HepG2 (cell line): ENCODE measurements at places on chromosomes 13 and 19. TPM values are rescaled to one million over a fixed set of nuclear protein-coding genes. Genes with fewer than 3 reads are reported as not detected.
A peak's percentile ranks its signal among the peaks of the same experiment; 100 is the strongest.

GRCh38 chr13:80171096-80171495 lies 169.8 kb downstream of the SPRY2 start:
- DNase-seq, result no peak

GRCh38 chr13:57918086-57918485 lies 286.5 kb downstream of the PCDH17 start:
- no peak for DNase-seq

DNA sequence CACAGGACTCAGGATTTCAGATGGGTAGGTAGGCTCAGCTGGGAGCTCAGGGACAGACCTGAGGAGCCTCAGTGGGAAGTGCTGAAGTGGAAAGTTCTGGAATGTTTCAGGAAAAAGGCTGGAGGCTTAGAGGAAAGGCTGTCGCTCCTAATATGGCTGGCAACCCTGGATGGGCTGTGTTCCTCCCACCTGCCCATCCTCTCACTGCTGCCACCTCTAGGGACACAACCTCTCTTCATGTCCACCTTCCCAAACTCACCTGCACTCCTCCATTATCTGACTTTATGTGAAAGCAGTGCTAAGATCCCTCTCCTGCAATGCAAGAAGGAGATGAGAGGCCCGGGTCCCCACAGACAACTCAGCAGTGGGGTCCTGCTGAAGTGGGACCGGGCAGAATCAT lies 5.8 kb upstream of the CEACAM21 start:
- DNase-seq, result no peak

PSG11 gene
- total RNA-seq, result not detected in 2 replicates

GRCh38 chr13:109275852-109276251 lies 510.5 kb downstream of the IRS2 start:
- DNase-seq, result no peak

OVOL3 gene
- not detected in 2 replicates for total RNA-seq

DNA sequence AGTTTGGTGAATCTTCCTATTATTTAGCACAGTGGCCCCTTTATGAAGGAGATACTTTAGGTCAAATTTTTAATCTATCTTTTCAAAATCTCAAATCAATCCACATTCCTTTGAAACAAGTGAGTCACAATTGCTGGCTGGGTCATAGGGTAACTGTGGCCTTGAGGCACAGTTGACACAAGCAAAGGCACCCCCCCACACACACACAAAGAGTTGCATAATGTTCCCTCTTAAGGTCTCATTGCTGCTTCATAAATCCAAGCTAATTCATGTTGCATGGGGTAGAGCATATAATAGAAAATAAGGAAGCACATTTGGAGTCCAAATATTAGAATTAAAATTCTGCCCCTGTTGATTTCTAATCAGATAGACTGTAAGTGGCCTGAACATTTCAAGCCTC lies 171.5 kb downstream of the DLEU7 start:
- DNase-seq, result peak; percentile 86

DNA sequence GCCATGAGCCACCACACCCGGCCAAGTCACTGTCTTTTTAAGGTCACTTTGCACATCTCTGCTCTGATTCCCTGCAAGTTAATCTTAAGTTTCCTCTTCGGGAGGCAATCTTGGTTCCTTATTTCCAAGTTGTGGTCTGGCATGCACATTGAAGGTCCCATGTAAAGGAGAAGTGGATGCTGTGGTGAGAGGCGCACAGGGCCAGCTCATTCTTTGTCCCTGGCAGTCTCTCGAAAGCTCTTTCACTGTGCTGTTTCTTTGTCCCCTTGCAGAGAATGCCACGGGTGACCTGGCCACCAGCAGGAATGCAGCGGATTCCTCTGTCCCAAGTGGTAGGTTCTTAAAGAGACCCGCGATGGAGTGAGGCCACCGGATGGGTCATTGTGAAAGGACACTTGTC lies 16.4 kb upstream of the C19orf33 start:
- DNase-seq, result no peak

GRCh38 chr13:34207872-34208271 lies 389.9 kb downstream of the RFC3 start:
- no peak for DNase-seq

EBPL gene
- total RNA-seq, result 51.8 and 96.5 TPM in 2 replicates

DNA sequence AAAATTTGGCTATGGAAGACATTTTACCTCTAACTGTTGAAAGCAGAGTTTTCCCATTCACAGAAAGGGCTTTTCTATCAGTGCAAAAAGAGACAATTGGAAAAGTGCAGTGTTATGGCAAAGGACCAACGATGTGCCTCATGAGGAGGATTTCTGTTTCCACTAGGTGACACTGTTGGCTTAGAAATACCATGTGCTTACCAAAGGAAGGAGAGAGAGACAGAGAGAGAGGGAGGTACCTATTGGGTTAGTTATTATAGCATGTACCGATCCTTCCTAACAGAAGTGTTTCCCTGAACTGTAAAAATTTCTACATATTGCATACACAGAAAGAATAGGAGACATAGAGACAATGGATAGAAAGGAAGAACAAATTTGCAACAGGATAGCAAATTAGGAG lies 23.9 kb upstream of the PSG4 start:
- DNase-seq, result peak; percentile 25

- DNase-seq, result peak; percentile 54
These were observed 9.0 kb upstream of the MEIS3 start for GRCh38 chr19:47428177-47428894.

DNA sequence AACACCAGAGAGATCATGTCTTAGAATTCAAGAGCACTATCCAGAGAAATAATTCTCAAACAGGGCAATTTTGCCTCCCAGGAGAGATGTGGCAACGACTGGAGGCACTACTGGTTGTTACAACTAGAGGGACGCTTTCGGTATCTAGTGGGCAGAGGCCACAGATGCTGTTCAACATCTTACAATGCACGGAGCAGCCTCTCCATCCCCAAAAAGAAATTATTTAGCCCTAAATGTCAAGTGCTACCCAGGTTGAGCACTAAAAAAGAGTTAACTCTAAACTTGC lies 78.6 kb downstream of the ABCC4 start:
- DNase-seq, result no peak

ZNF229 gene
- total RNA-seq, result 0.11 and 0.52 TPM in 2 replicates

DNA sequence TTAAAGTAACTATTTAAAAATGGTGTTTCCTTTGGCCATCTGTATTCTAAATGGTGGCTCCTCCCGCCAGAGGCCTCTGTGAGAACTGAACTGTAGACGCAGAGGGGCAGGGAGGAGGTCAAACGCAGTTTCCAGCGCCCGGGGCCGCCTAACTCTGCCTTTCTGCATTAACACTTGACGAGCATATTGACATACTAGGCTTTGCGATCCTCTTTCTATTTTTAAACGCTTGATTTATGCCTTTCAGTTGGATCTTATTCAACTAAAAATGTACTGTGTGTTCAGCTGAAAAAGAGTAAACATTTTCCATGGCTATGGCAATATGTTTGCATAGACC lies 74.7 kb downstream of the SPACA7 start:
- DNase-seq, result no peak

- no peak for DNase-seq
These were observed 13.4 kb downstream of the RUBCNL start for GRCh38 chr13:46373623-46374022.

DNA sequence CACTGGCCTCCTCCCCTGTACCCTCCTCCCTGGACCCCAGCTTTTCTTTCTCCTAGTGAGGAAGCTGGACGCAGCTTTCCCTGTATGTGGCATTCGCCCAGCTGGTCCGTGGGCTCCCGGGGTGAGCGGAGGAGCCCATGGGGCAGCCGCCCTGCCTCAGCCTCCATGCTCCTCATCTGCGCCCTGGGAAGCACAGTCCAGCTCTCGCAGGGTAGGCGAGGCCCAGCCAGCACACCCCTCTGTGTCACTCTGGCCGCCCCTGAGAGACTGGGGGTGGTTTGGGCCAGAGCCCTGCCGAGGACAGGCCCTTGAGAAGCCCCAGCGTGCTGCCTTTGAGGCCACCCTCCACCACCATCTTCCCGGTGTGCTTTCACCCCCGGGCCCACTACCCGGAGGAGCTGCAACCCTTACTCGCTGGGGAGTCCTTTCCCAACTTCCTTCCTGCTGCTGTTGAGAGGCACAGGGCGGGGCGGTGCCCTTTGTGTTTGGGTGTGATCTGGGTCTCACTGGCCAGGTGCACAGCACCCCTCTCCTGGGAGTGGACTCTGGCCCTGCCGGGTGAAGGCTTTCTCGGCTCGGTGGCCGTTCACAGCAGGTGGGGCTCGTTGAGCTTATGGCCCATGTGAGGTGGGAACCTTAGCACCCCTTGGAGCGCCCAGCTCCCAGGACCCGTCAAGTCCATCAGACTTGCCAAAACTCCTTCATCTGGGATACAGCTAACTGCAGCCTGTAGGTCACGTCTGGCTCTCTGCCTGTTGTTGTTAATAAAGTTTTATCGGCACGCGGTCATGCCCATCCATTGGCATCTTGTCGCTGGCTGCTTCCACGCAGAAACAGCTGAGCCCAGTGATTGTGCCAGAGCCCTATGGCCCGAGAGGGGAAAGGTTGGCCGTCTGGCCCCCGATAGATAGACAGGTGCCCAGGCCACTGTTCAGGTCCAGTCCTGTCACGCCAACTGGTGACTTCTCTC lies 3.2 kb downstream of the NCLN start:
- no peak for DNase-seq

CEACAM3 gene
- not detected in 2 replicates for total RNA-seq

DNA sequence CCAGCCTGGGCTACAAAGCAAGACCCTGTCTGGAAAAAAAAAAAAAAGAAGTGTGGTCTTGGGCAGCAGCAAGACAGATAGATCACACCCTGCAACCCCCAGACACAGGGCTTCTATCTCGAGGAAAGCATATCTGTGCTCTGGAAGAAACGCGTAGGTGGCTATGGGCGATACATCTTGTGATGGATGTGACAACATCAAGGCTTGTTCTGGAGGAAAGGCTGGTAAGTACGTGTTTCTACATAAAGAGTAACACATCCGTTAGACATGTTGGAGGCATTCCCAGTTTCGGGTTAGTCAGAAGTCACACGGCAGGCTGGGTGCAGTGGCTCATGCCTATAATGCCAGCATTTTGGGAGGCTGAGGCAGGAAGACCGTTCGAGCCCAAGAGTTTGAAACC lies 6.6 kb upstream of the DHDH start:
- no peak for DNase-seq

GRCh38 chr13:110187641-110188161 lies 119.3 kb downstream of the COL4A1 start:
- no peak for DNase-seq

DNA sequence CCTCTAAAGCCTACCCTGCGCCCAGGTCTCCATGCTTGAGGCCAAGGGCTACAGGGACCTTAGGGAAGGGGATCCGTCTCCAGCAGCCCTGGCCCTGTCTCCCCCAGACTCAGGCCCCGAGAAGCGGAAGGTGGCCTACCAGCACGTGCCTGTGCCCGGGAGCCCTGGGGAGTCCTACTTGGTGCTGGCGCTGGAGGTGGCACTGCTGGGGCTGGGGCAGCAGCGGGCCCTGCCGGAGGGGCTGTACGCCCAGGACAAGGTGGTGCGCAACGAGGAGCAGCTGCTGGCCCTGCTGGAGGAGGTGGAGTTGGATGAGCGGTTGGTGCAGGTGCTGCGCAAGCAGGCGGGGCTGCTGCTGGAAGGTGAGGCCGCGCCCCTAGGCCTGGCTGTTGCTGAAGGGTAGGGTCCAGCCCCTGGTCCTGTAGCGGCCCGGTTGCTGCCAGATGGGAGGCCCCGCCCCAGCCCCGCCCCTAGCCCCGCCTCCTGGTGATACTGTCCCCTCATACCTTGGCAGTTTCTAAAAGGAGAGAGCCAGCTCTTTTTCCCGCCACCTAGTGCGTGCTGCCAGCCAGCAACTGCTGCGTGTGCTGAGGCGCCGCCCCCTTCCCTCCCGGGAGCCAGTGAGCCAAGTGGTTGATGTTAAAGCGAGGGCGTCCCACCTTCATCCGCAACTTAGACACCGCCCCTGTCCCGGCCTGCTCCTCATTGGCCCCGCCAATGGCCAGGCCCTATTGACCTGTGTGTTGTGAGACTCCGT lies 22.6 kb downstream of the ZSWIM4 start:
- no peak for DNase-seq

DNA sequence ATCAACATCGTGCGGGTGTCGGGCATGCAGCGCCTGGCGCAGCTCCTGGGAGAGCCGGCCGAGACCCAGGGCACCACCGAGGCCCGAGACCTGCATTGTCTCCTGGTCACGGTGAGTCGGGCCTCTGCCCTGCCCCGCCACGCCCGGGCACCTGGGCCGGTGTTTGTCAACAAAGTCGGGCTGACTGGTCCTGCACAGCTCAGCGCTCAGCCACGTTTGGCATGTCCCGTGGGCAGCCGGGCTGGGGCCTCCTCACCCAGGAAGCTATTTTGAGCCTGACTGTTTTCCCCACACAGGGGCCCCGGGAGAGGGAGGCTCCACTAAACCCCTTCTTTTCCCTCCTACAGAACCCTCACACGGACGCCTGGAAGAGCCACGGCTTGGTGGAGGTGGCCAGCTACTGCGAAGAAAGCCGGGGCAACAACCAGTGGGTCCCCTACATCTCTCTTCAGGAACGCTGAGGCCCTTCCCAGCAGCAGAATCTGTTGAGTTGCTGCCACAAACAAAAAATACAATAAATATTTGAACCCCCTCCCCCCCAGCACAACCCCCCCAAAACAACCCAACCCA lies 1.3 kb downstream of the GADD45B start:
- no peak for DNase-seq

SHISA2 gene
- total RNA-seq, result not detected in 2 replicates

DNA sequence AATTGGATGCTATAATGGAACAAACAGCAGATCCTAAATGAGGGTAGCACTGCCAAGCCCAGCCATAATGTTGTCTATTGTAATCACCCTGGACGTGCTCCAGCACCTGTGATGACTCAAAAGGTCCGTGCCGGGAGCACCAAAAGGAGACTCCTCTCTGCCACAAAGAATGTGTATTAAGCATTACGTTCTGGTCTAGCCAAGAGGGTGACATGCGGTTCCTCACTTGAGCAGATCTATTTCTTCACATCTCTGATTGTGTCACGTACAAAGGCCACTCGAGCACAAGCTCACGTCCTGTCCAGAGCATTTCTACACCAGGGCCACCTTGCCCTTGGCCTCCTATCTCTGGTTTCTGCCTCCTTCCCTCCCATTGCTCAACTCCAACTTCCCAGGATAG lies 219.9 kb upstream of the IRS2 start:
- DNase-seq, result no peak

DNA sequence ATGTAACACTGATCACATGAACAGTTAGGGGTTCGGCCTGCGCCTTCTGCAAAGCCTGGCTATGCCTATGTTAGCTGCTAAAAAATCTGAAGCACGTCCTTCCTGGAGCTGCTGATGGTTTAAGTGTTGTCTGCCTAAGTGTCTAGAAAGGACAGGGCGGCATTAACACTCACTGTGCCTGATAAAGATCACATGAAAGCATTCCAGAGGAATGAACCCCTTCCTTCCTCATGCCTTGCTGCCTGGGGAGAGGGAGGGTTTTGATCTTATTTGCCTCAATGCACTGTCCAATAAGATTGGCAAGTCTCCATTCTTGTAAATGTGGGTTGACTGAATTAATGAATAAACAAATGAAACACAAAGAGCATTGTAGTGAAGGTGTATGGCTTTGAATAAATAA lies 5.2 kb downstream of the DOCK9 start:
- no peak for DNase-seq

ANGPTL8 gene
- 9.8 and 27.3 TPM in 2 replicates for total RNA-seq

- peak; percentile 67 for DNase-seq
These were observed 2.8 kb downstream of the ZNF20 start for GRCh38 chr19:12137221-12137940.

GRCh38 chr13:27005976-27006518 lies 165.6 kb downstream of the USP12 start:
- DNase-seq, result no peak

ALOX5AP gene
- 0.70 and 0.97 TPM in 2 replicates for total RNA-seq

DENND1C gene
- 0.04 TPM in 1 of 2 replicates, not detected in the other for total RNA-seq
